ENCODE measurements at places on chromosomes 7 and 10. TPM values are rescaled to one million over a fixed set of nuclear protein-coding genes. Genes with fewer than 3 reads are reported as not detected.

The PNLIPRP3 gene
- total RNA-seq: not detected

The OR2A1 gene
- not detected for total RNA-seq

The SDK1 gene
- total RNA-seq: 18.9 TPM

The FBXL13 gene
- 18.5 TPM for total RNA-seq

The NPC1L1 gene
- total RNA-seq: not detected

The MYPN gene
- total RNA-seq: not detected

The CUBN gene
- total RNA-seq: 3.5 TPM

The TEX36 gene
- not detected for total RNA-seq

The AGK gene
- 53.7 TPM for total RNA-seq

The PNLIPRP1 gene
- not detected for total RNA-seq

The ELAPOR2 gene
- total RNA-seq: 52.4 TPM

The SFMBT2 gene
- 33.7 TPM for total RNA-seq

The SPDYE6 gene
- not detected for total RNA-seq

The CYP2C8 gene
- total RNA-seq: 4.2 TPM

The NEURL1 gene
- 33.4 TPM for total RNA-seq

The CTAGE8 gene
- total RNA-seq: not detected

The WDFY4 gene
- 1.6 TPM for total RNA-seq

The C10orf53 gene
- total RNA-seq: not detected

The JCAD gene
- total RNA-seq: 27.7 TPM

The JAZF1 gene
- 58.6 TPM for total RNA-seq

The COX15 gene
- 45.2 TPM for total RNA-seq

The SUMF2 gene
- 103 TPM for total RNA-seq

The GPER1 gene
- 3.0 TPM for total RNA-seq

The MYO1G gene
- total RNA-seq: 0.46 TPM

The ABCC2 gene
- total RNA-seq: 1.6 TPM

The NUB1 gene
- 38.3 TPM for total RNA-seq

The VWA2 gene
- 3.2 TPM for total RNA-seq

The STAG3 gene
- 0.69 TPM for total RNA-seq

The FAM149B1 gene
- total RNA-seq: 33.2 TPM

The CYP2C19 gene
- not detected for total RNA-seq

The MEST gene
- 197 TPM for total RNA-seq

The GJD4 gene
- 0.23 TPM for total RNA-seq

The PLAU gene
- 2.1 TPM for total RNA-seq

The GNAT3 gene
- total RNA-seq: not detected

The PDE1C gene
- total RNA-seq: 19.6 TPM

The SPDYE2 gene
- 0.23 TPM for total RNA-seq

The OR2A42 gene
- under 0.01 TPM for total RNA-seq

The COBL gene
- total RNA-seq: 5.1 TPM

The TSPAN15 gene
- 10.6 TPM for total RNA-seq

The ESYT2 gene
- total RNA-seq: 45.2 TPM

The OPALIN gene
- not detected for total RNA-seq
